ENCODE measurements at places on chromosomes 7 and 10.

GRCh38 chr10:8137726-8138125 lies 83.2 kb downstream of the GATA3 start:
- no peak for DNase-seq

GRCh38 chr10:42871823-42872222 lies 89.2 kb downstream of the BMS1 start:
- no peak for DNase-seq

- no peak for DNase-seq
These were observed 245.6 kb downstream of the BICC1 start for GRCh38 chr10:58758321-58758720.

DNA sequence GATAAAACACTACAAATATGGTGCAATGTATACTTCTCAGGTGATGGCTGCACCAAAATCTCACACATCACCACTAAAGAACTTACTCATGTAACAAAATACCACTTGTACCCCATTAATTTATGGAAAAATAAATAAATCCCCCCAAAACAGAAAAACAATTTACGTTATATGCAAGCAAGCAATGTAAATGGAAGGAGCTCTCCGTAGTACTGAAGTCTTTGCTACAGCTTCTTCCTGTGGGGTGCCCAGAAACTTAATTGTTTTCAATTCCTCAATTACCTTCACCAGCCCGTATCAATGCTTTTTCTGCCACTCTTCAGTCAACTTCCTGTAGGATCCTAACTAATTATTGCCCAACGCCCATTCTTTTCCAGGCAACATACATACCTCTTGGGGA lies 138.1 kb downstream of the RELN start:
- DNase-seq = no peak

GRCh38 chr10:75181073-75181472 lies 29.5 kb upstream of the VDAC2 start:
- no peak for DNase-seq

- no peak for DNase-seq
These were observed 236.6 kb upstream of the PPP1R3A start for GRCh38 chr7:114155116-114156110.

GRCh38 chr7:47914717-47915615 lies 33.3 kb downstream of the PKD1L1 start:
- no peak for DNase-seq

DNA sequence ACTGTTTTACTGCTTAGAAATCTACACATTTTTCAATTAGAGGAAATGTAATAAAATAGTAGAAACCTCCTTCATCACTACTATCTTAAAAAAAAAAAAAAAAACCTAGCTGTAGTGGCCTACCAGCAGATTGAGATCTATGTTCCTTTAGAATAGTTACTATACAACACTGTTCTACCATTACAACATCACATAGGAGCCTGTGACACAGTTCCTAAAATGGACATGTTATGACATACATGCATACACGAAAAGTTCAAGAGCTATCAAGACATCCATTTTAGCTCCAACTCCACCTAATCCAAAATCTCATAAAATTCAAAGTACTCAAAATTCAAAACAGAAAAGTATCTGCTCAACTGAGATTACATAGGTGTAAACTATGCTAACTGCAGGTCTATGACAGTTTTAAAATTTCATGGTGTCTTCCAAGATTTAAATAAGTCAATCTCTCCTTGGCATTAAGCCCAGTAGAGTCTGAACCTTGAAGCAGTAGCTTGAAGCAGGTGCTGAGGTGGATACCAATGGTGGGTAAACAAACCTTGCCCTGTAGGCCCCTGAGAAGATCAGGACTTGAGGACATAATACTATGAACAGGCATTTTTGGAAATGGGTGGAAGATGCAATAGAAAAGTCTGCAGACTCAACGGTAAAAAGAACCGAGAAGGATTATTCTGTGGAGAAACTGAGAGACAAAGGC lies 17.0 kb downstream of the CACUL1 start:
- DNase-seq = no peak

DNA sequence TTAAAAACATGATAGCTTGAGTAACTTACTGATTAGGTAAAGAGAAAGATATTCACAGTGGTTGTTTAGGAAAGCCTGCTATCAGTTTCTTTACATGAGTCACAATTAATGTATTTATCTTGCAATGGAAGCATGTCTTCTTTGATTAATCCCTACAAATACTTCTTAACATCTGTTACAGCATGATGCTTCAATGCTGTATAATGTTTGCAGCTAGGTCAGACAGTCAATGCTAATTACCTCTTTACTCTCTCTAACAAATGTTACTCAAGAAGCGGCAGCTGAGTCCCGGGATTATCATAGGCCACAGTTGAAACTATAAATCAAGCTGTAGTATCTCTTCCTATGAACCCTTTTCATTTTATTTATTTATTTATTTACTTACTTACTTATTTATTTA lies 33.2 kb downstream of the ACBD5 start:
- no peak for DNase-seq

DNA sequence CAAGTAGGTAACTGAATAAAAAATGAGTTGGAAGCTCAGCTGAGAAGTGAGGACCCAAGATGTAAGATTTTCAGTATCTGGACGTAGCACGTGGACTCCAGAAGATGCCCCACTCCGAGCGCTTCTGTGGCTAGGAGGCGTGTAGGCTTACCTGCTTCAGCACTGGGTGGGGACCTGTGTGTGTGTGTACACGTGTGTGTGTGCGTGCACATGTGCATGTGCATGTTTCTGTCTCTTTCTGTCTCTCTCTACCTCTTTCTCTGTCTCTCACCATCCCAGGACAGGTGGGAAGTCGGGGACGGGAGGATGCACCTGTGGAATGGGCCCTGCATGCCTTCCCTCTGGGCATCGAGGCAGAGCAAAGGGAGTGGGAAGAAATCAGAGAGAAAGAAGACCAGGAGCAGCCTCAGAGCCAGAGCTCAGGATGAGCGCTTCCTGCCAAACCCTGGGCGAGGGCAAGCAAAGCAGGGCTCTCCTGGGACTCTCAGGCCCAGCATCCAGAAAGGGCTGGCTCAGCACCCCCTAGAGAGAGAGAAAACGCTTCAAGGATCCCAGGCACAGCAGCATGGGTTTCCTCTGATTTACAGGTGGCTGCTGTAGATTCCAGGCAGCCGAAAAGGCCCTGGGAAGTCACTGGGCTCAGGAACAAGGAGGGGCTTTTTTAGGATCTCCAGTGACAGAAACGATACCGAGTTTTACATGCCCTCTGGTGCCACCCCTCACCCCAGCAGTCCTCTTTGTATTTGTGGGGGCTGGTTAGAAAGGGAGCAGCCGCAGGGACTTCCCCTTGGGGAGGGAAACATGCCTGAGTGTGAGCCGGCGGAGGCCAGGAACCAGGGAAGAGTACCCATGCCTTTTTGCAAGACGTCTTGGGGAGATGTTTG lies 28.5 kb downstream of the CXCL12 start:
- no peak for DNase-seq

DNA sequence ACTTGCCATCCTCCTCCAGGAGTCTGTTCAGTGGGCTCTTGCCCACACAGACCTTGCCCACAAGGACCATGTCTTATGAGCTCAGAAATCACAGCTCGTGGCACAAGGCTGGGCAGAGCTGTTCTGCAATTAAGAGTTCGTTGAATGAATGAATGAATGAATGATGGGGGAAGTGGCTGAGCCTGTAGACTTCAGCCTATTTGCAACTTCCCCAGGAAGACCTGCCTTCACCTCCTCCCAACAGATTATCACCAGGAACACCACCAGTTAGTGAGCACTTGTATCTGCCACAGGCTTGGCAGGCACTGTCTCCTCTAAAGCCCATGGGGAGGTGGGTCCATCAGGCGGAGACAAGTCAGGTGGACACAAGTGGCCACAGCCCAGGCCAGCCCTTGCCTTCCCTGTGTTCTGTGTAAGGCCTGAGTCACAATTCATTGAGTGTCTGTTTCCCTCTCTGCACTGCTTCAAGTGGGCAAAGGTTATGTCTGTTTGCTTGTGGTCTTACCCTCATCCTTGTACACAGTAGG lies 1.8 kb upstream of the FGF8 start:
- no peak for DNase-seq

DNA sequence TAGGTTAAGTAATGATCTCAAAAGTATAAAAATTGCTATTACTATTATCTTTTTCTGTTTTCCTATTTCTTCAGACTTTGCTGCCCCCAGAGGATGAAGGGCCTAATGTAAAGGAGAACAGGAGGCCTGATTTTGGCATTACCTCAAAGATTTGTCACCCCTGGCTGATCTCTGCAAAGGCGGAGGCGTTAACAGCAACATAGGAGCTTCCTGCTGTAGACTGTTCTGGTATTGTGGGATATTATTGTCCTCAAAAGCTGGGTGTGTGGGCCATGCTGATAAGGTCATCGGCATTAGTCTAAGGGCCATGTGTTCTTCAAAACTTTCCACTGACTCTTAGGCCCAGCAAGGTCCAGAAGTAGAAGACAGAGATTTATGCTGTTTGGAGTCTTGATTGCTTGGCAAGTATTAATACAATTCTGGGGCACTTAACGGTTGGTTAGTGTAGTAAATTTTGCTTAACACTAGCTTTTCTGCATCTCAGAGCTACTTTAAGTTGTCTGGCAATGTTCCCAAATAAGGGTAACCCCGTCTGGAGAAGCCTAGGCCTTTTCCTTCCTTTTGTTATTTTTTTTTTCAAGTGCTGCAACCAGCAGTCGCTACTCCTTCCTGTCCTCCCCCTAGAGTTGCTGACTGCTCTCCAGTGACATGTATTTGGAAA lies 14.0 kb upstream of the ENTPD1 start:
- no peak for DNase-seq

- no peak for DNase-seq
These were observed 71.6 kb downstream of the CCDC71L start for GRCh38 chr7:106589198-106589879.

- no peak for DNase-seq
These were observed 792.5 kb upstream of the CELF2 start for GRCh38 chr10:10225136-10225676.

DNA sequence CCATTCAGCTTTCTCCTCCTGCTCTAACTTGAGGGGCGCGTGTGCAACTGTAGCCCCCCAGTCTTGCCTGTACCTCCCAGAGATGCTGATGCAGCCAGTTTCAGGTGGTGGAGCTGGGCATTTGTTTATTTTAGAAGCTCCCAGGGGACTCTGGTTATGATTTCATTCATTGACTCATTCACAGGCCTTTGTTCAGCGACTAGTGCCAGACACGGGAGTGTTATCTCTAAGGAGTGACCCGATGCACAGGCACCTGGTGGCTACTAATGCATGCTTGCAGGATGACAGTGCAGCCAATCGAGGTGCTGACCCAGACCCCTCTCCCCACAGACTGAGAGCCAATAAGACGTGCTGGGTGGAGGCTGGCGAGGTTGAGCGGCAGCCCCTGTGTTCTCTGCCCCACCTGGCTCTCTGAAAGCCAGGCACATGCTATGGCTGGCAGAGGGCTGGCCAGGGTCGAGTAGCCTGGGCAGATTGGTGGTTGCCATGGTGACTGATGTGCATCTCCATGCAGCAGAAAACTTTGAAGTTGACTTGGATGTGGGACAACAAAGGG lies 19.7 kb upstream of the SLC18A2 start:
- no peak for DNase-seq

GRCh38 chr10:119233123-119233820 lies 25.9 kb downstream of the GRK5 start:
- DNase-seq = no peak

DNA sequence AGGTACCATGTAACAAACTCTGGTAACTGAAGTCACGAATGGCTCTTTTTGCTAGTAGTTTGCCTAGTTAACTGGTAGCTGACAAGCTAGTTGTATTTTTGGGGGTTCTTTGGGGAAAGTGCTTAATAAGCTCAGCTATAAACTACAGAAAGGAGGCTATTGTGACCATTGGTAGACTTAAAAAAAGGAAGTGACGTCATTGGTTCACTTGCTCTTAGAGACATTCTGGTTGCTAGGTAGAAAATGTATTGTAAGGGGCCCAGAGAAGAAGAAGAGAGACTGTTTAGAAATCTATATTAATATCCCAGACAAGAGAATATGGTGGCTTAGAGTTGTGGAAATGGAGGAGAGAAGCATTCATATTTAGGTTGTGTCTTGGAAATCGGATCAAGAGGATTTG lies 103.0 kb downstream of the NXPH1 start:
- no peak for DNase-seq

DNA sequence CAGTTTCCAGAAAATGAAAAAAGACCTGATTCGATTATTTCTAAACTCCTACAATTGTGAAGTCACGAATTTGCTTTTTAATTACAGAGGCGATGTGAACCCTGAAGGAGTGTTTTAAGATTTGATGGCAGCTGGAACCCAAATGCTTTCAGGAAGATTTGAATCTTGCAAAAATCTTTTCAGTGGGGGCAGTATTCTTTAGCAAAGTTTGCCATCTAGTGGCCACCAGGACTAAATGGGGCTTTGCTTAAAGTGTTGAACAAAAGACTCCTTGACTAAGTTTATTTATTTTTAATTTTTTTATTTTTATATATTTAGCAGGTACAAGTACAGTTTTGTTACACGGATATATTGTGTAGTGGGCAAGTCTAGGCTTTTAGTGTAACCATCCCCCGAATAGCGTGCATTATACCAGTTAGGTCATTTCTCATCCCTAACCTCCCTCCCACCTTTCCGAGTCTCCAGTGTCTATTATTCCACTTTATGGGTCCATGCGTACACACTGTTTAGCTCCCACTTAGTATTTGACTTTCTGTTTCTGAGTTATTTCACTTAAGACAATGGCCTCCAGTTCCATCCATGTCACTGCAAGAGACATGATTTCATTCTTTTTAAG lies 98.8 kb downstream of the CACNB2 start:
- no peak for DNase-seq

GRCh38 chr7:89809291-89809690 lies 345.0 kb upstream of the STEAP1 start:
- DNase-seq = no peak

DNA sequence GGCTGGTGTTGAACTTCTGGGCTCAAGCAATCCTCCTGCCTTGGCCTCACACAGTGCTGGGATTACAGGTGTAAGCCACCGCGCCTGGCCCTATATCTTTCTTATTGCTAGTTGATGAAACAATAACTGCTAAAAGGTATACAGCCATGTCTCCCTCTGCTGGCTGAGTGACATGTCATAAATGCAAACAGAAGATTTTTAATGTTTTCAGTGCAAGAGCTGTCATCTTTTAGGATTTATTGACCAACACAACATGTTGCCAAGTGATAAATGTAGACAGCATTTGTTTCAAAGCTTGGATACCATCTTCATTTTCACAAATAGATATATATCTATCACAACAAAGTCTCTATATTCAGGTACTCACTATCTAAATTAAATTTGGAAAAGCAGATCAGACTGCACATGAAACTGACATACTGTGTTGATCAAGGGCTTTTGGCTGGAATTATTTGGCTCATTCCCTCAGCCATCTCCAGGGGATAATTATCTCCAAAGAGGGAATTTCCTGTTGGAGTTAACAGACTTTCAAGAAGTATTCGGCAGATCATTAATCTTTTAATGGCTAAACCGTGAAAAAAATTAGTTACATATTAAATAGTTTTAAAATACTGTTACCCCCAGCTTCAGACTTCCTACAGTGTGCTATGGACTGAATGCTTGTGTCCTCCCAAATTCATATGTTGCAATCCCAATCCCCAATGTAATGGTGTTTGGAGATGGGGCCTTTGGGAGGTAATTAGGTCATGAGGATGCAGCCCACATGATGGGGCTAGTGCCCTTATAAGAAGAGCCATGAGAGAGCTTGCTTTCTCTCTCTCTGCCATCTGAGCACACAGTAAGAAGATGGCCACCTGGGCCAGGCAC lies 41.3 kb upstream of the SRPK2 start:
- peak; percentile 33 for DNase-seq

GRCh38 chr10:7492660-7493046 lies 81.8 kb upstream of the SFMBT2 start:
- DNase-seq = no peak
